ENCODE measurements at places on chromosomes 6 and 20.

GRCh38 chr6:40299681-40300080, 287.5 kb downstream of the LRFN2 start:
- no peak for DNase-seq

DNA sequence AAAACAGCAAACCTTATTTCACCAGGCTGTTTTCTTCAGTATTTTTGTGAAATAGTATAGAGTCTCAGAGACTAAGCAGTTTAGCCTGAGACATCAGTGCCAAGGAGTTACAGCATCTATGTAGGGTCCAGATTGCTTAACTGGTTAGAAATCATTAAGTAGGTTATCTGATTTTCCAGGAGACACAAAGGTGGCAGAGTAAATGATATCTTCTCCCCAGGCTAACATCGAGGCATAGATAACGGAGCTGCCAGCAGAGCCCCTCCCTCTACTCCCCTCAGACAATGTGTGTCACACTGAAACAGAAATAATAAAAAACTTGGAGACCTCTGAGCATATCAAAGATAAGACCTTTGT, 473.0 kb upstream of the CITED2 start:
- DNase-seq = no peak

DNA sequence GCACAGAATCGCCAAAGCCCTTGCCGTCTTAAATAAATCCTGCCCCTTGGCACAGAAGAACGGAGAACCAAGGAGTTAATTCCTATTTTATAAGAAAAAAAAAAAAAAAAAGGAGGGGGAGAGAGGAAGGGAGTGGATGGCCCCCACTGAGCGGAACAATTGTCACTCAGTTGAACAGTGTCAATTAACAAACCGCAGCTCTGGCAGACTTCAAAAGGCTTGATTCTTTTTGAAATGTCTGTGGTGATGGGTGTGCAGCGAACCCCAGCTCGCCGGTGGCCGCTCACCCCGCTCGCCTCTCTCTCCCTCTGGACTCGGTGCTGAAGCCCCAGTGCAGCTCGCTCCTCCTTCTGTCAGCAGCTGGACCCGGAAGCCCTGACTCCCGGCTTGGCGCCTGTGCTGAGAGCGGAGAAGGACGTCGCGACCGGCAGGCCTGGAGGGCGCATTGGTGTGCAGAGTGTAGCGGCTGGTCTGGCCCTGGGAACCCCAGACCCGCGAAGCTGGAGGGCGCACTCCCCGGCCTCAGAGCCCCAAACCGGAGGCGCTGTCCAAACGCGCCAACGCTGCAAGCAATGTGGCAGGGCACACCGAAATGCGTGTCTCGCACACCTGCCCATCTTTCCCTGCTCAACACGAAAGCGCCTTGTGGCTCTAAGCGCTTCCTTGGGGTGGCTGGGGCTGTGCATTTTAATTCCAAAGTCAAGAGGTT, 3.4 kb downstream of the LINC00237 start:
- no peak for DNase-seq

DNA sequence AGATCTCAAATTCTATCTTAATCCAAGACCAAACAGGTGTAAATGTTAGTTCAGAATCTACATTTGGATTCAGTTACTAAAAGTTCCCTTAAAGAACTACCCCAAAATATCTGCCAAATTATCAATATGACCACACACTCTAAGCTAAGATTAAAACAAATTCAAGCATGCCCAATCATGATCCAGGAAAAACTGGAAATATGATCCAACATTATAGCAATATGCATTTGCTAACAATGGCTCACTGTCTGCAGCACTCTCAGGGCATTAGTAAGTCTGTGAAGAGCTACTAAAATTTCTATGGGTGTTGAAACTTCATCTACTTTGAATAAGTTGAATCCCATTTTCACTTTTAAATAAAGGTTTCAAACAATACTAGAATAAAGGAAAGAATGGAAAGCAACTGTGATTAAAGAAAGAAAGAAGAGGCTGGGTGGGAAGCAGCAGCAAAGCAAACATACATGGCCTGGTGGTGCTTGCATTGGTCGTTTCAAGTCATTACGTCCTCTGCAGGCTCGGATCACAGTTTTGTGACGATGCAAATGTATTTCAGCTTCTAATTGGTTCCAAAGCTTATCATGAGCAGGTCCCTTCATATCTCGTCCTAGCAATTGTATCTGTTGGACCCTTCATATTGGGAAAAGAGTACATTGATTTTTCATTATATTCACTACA, 29.2 kb downstream of the GOPC start:
- DNase-seq = no peak

DNA sequence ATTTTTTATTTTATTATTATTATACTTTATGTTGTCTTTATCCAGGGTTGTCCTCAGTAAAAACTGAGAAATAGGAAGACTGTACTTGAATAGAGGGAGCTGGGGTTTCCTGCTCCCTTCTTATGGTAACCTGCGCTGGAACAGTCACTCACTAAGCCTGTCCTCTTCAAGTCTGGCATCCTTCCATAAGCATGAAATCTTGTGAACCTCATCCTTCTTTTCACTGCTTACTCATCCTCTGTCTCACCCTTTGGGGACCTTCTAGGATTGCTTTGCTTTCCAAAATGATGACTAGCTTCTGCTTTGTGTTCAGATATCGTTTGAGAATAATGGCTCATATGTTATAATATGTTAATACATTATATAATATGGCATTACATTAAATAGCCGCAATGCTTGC, 90.6 kb downstream of the C6orf118 start:
- no peak for DNase-seq

DNA sequence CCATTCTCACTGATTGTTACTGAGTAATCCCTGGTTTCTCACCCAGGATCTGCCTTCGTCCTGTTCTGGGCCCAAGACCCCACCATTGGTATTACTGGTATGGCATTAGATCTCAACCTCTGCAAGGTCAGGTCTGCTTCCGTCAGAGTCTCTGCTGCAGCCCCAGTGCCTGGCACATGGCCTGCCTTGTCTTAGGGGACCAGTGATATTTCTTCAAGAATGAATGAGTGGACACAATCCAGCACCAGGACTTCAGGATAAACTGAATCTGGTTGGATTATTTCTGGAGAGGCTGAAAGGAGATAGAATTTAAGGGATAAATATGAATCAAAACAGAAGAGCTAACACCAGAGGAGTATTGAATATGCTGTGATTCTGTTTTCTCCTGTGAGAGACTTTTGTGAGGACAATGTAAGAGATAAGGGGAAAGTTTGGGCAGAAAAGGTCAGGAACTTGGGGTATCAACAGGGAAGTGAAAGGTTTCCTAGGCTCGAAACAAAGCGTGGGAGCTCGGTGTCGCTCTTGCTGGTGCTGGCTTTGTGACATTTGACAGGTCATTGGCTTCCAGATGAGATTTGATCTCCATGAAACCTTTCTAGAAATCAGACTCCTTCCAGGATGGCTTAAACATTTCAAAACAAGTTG, 53.9 kb downstream of the OSTM1 start:
- no peak for DNase-seq

GRCh38 chr6:63882208-63882607, 246.6 kb downstream of the PHF3 start:
- DNase-seq = no peak

GRCh38 chr6:157962601-157963302, 18.9 kb upstream of the SYNJ2 start:
- DNase-seq = no peak

DNA sequence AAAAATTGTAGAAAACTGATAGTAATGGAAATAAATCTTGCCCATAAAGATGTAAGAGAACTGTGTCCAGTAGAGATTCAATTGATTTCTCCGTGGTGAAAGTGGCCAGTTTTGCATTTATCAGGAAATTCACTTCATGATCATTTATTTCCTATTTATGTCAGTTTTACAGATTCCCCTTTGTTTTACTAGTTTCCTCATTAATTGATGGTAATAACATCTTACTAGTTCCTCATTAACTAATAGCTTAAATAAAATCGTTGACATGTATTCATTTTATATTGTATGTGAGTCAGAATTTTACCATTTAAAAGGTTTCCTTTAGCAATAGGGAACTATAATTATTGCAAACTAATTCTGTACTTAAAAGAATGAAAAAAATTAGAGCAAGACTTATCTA, 99.8 kb upstream of the ADGRF1 start:
- no peak for DNase-seq

DNA sequence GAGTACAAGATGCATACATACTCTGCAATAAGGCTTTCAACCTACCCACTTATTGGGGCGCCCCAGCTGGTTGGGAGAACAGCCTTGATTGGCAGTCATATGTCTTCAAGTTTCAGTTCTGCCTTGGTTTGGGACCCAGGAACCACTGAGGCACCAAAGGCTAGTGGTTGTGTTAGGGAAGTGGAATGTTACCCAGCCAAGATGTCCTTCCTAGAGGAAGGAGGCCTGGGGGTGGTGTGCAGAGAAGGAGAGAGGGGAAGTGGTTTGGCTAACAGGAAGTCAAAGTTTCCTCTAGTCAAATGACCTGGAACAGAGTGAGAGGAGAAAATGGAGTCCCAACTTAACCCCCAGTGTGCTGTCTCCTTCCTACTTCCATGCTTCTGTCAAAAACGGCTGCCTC, 59.4 kb downstream of the CD164 start:
- no peak for DNase-seq

DNA sequence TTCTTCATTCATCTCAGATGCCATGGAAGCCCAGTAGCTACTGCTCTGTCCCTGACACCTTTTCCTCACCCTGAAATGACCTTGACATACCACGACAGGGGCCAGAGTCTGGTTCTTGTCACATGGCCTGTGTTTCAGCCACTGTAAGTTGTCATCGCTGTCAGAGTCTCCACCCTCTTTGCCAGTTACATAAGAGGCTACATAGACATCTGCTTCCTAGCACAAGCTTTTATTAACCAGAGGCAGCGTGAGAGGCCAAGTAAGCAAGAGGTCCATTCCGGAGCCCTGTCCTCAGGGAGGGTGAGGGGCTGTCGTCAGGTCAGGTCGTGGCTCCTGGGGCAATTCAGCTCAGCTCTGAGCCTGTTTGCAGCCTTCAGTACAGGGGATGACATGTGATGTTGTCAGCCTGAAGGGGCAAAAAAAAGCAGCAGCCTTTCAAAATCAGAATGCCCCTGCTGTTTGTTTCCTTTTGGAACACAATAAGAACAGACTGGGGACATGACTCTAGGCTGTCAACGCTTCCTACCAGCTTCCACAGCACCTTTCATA, 146.3 kb downstream of the MTFR2 start:
- DNase-seq = no peak

DNA sequence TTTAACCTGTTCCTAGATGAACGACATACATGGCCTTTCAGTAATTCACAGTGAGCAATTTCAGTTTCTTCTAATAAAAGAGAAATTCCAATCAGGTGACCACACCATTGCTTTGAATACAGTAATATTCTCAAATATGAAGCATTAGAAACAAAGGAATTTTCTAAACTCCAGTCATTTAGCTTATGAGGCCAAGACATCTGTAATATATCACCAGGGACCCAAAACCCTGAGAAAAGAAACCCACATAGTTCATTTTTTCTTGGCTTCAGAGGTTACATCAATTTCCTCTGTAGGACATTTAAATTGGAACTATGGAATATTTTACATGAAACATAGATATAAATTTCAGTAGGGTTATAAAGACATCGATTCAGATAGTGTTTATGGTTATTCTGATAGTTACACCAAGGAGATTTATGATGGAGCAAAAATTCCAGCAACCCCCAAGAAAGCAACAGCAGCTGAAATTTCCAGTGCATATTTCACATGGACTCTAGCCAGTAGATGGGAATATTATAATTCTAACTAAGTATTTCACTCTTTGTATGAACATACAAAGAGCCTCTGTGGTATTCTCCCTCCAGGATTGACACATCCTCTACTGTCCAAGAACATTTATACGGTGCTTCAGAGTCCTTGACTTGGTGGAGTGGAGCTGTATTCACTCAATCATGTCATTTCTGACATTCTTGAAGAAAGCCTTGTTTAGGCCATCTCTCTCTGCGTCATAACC, 82.9 kb downstream of the ADGRG6 start:
- no peak for DNase-seq

DNA sequence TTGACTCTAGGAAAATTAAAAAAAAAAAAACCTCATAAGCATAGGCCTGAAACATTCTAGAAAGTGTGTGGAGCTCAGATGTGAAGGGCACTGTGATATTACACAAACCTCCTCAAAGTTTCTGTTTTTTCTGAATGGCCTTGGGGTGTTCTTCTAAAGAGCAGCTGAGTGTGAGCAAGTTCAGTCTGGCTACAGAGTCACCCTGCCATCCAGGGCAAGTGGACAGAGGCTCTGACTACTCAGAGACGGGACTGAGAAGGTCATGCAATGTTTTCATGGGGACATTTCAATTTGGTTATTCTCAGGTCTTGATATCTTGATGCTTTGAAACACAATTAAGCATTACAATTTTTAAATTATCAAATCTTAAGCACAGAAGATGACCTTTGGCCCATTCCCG, 36.6 kb upstream of the SSTR4 start:
- DNase-seq = no peak

GRCh38 chr6:38438097-38438496, 201.6 kb downstream of the BTBD9 start:
- no peak for DNase-seq

DNA sequence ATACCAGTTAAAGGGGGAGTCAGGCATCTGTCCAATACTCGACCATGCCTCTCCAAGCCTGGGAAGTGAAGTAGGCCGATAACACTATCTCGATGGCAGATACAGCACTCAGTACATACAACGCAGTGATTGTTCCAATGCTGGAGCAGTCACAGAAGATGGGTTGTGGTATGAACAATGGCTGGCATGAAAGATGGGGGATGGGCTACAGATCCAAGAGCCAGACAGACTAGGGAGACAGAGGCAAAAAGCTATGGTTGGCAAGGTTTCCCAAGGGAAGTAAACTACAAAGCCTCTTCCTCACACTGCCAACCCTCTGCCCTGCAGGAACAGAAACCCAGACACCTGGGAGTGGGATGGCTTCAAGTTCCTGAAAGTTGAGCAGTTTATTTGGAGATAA, 19.2 kb downstream of the FKBP1A start:
- no peak for DNase-seq

GRCh38 chr20:56953048-56953586, 313.3 kb downstream of the BMP7 start:
- no peak for DNase-seq

- no peak for DNase-seq
These were observed 9.6 kb downstream of the DSTN start for GRCh38 chr20:17579369-17580039.

DNA sequence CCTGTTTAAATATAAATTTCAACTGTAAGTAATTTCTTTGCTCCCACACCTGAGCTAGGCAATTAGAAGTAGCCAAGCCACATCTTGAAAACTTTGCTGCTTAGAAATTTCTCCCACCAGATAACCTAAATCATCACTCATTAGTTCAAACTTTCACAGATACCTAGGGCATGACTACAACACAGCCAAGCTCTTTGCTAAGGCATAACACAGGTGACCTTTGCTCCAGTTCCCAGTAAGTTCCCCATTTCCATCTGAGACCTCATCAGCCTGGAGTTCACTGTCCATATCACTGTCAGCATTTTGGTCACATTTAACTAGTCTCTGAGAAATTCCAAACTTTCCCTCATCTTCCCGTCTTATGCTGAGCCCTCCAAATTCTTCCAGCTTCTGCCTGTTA, 79.8 kb upstream of the OPRM1 start:
- DNase-seq = no peak

- DNase-seq = no peak
These were observed 312.3 kb downstream of the TAF4 start for GRCh38 chr20:61753316-61753942.

Measured in stimulated activated CD4-positive, alpha-beta T cell treated with anti-CD3 and anti-CD28 coated beads, Interleukin-1b, Interleukin-23, amount 100 ng/mL, for 24 hours (primary cell).